Body of pancreas (tissue), 4 donors: ENCODE measurements at places on chromosomes 11 and 22.

- no peak for DNase-seq
These were observed 2.0 kb downstream of the GRK2 start for GRCh38 chr11:67268081-67268961.

DNA sequence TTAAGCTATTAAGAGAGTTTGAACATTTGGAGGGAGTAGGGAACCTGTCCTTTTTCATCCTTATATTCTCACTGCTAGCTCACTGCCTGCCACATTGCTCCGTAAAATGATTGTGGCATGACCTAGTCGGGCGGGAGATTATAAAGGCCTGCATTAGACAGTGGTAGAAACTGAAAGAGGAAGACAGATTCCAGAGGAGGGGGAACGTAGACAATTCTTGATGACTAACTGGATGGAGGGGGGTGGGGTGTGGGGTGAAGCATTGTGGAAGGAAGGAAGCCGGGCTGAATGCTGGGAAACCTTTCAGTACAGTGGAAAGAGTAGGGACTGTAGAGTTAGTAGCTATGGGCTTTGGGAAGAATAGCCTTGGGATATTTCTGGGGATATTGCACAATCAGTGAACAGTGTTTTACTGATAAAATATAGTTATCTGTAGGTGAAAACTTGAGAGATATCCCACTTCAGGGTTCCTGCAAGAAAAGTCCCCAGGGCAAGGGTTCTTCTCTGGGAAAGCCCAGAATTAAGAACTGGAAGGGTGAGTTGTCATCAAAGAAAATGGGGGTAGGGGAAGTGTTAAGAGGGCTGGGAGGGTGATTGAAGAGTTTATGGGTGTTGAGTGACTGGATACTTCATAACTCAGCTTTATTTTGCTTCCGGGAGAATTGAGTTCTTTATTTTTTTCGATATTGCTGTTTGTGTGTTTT lies 2.1 kb downstream of the MED15 start:
- DNase-seq: peak; percentile 61

- no peak for DNase-seq
These were observed 423.7 kb downstream of the SHANK2 start for GRCh38 chr11:70828593-70829082.

DNA sequence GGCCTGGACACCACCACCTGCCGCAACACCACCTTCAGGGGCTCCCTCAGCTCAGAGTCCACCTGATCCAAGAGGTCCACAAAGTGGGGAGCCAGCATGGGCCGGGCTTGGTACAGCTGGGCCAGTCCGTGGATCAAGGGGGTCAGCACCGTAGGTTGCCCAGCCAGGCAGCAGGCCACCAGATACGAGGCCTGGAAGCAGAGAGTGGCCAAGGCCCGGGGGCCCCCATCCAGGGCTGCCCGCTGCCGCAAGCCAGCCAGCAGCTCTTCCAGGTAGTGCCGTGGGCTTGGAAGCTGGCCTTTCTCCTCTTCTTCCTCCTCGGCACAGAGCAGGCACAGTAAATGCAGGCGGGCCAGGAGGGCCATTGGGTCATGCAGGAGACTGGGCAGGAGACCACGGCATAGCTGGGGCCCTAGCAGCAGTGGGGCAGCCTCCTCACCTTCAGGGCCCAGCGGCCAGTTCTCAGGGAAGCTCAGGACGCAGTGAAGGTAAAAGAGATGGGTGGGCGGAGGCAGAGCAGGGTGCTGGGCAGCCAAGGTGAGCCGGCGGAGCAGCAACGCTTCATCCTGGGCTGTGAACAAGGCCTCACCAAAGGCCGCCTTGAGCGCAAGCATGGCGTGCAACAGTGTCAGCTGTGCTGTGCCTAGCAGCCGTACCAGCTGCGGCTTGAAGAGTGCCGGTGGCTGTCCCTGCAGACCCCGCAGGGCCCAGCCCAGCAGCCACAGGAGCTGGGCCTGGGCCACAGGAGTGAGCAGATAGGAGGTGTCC lies 1.7 kb downstream of the AP5B1 start:
- DNase-seq: no peak

GRCh38 chr11:96008161-96008720 lies 84.3 kb upstream of the MTMR2 start:
- DNase-seq: no peak

DNA sequence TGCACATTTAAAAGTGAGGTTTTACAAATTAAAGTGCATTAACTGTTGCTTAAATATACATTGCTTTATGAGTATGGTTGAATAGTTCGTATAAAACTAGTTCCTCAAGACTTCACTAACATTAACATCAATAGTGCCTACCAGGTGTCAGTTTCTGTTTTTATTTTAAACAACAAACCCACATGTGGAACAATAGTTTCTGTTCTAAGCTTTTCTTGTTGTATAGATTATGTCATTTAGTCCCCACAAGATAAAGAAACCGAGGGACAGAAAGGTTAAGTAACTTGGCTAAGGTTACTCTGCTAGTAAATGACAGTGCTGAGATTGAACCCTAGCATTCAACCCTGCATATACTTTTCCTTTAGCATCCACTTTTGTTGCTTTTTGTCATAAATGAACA lies 41.4 kb upstream of the ST14 start:
- no peak for DNase-seq

GRCh38 chr11:61480261-61480993 lies 28.1 kb upstream of the LRRC10B start:
- no peak for DNase-seq

- DNase-seq: peak; percentile 3
These were observed 34.5 kb upstream of the TH start for GRCh38 chr11:2205981-2206690.

DNA sequence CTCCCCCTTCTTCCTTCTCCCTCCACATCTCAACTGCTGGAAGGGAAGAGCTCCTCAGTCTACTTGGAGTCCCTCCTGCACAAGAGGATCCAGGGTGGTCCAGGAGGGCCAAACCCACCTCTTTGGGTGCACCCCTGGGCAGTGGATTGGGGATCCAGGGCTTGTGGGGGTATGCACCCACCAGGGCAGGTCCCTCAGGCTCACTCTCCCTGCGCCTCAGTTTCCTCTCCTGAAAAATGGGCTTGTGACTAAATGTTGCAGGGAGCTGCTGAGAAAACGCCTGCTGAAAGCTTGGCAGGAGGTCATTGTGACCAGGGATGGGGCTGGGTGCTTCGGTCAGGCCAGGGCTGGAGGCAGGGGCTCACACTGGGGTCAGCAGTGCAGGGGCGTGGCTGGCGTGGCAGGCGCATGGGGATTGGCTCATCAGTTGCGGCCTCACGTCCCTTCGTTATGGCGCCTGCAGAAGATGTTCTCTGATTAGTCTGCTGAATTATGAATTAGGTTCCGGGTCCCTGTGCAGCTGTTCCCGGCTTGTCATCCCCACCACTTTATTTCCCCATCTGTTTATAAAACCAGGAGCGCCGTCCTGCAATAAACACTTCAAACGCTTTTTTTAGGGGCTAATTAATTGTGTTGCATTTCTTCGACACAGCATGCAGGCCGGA lies 25.7 kb upstream of the CCDC188 start:
- DNase-seq: no peak

DNA sequence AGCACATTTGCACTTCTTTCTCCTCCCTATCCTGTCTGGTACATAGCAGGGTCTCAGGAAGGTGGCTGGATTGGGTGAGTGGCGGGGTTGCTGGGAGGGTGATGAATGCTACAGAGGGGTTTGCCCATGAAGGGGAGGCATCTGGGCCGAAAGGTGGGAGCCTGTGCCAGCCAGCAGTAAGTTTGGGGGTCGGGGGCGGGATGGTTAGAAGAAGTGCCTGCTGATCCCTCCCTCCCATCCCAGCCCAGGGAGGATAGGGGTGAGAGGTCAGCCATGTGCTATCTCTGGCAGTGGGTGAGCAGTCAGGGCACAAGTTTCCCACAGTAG lies 2.8 kb downstream of the CD82 start:
- DNase-seq: no peak

DNA sequence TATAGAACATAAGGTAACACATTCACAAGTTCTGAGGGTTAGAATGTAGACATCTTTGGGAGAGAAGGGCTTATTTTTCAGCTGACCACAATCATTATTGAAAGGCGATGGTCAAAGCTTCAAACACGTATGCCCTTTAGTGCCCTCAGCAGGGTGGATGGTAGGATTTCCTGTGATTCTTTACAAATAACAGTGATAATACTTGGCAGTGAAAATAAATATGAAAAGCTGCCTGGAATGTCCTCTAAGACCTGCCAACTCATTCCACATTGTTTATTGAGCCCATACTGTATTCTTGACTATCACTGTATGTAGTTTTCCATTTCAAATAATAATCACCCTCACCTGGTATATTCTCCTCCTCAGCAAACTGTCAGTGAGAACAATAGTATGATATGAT lies 13.7 kb upstream of the MPEG1 start:
- no peak for DNase-seq

GRCh38 chr11:46234311-46234710 lies 43.2 kb upstream of the CREB3L1 start:
- no peak for DNase-seq

GRCh38 chr11:121944556-121945230 lies 171.3 kb downstream of the BLID start:
- DNase-seq: no peak

- no peak for DNase-seq
These were observed 908.6 kb downstream of the NTM start for GRCh38 chr11:132278801-132279574.

GRCh38 chr11:132844956-132845696 lies 687.2 kb downstream of the OPCML start:
- no peak for DNase-seq

- no peak for DNase-seq
These were observed 31.0 kb downstream of the NAP1L4 start for GRCh38 chr11:2961080-2961479.

GRCh38 chr11:14539982-14540421 lies 19.8 kb upstream of the PSMA1 start:
- no peak for DNase-seq

DNA sequence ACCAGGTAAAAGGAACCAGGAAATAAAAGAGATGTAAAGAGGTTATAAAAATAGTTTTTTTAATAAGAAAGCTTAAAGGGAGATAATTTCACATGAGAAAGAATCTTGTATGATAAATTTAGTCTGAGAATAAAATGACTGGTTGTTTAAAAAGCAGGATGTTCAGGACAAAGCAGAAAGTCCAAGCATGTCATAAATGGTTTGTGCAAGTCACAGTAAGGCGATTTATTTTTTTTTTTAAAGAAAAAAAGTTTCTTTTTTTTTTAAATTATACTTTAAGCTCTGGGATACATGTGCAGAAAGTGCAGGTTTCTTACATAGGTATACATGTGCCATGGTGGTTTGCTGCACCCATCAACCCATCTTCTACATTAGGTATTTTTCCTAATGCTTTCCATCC lies 30.8 kb downstream of the GLYATL2 start:
- DNase-seq: no peak

DNA sequence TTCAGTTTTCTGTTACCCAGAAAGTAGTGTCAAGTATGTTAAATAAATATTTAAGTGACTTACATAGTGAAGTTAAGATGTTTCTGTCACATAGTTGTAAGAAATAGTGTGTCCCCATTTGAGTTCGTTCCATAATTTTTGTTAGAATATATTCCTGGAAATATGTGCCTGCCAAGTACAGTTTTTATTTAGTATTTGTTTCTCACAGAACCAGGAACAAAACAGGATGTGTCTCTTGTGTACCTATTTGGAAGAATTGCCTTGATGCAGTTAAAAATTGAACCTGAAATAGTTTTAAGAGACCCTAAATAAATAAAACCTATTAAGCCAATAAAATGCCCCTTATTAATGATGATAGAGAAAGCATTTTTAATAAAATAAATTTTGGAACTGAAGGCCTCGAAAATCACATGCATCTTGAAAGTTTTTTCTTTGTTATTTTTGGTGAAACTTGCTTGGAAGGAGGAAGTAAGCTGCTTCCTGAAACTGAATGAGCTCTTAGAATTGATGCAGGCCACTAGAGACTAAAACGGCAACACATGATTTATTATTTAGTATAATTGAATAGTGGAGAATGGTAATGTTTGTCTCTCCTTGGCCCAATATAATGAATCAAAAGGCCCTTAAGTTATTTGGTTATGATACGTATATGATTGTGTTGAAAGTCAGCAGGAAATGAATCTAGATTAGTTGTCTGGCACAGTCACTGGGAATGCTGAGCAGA lies 55.9 kb downstream of the SWAP70 start:
- DNase-seq: no peak

- no peak for DNase-seq
These were observed 24.2 kb downstream of the MS4A6A start for GRCh38 chr11:60158636-60159035.

- no peak for DNase-seq
These were observed 494.4 kb upstream of the B3GAT1 start for GRCh38 chr11:134906356-134906955.

GRCh38 chr11:9849389-9849788 lies 185.5 kb downstream of the SWAP70 start:
- no peak for DNase-seq

GRCh38 chr11:63876616-63877015 lies 37.7 kb downstream of the MARK2 start:
- DNase-seq: no peak

- DNase-seq: no peak
These were observed 67.4 kb upstream of the PITPNB start for GRCh38 chr22:27986459-27986858.

- no peak for DNase-seq
These were observed 4.2 kb upstream of the FAM118A start for GRCh38 chr22:45305456-45306075.

DNA sequence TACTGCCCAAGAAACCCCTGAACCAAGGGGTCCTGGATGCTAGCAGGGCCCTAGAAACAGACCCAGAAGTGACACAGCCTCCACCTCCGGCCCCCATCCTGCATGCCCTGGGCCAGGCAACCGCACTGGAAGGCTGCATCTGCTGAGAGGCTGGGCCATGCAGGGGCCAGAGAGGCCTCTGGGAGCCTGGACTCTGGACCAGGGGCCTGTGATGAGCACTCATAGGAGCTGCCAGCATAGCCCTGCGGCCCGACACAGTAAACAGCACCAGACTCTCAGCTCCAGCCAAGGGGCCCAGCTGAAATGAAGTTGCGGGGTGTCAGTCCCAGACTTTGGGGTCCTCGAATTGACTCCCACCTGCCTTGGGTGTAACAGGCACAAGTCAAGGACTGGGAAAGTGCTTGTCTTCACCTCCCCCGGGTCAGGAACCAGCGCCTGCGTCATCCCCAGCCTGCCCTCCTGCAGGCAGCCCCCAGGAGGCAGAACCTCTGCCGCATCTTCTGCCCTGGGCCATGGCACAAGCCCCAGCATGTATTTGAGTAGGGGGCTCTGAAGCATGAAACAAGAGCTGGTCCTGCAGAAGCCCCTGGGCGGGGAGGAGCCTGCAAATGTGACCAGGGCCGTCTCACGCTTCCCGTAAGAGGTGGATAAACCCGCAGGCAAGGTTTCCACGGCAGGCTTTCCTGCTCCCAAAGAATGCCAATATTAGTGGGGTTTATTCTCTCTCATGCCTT lies 25.2 kb upstream of the CCND1 start:
- no peak for DNase-seq

DNA sequence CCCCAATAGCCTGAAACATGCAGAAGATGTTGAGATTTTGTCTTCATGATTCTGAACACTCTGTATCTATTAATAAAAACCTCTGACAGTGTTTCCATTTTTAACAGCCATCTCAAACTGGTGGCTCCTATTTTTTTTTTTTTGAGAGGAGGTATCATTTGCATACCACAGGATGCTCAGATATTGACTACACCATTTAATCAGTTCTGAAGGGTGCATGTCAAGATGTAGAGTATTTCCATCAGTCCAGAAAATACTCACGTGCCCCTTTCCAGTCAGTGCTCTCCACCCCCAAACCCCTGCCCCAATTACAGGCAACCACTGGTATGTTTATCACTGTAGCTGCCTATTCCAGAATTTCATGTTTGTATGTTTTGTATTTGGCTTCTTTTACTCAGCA lies 85.3 kb upstream of the SORL1-AS1 start:
- DNase-seq: no peak

- no peak for DNase-seq
These were observed 40.1 kb downstream of the EIF4ENIF1 start for GRCh38 chr22:31449506-31449905.
